ENCODE measurements at places on chromosomes 4 and X.

DNA sequence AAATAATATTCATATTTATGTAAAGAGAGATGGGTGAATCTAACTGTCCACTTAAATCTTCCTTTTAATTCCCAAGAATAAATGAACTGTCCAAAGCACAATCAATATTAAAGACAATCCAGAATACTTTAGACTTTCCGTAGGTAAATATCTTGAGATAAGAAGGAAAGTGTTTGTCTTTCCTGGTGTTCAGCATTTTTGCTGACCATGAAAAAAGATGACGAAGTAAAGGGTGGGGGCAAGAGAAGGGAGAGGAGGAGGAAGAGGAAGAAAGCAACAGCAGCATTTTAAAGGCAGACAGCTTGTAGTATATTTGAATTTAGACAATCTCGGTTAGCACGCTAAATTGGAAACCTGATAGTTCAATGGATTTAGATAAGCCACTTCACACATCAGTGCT, 498.2 kb downstream of the KCNIP4 start:
- DNase-seq: no peak

DNA sequence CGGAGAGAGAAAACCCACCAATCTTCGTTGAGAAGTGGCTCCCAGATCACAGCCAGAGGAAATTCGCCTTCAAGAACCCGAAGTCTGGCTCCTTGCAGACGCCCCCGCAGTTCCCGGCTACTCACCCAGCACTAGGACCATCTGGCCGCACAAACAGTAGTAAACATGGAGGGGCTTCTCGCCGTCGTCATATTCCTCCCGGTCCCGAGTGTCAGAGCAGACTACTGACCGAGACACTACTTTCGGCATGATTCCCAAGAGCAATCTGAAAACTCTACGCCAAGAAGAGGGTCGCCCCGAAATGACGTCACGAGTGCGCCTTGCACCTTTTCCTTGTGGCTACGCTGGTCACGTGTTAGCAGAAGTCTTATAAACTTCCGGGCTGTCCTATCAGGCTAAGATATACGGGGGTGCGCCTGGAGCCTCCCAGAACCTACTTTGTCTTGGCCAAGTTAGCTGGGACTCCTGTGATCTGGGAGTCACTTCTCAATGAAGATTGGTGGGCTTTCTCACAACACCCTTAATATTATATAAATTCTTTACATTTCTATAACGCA, at the start of gene STEEP1:
Gene STEEP1, minus strand, starts transcription at position 303 of the 557 bp plus-strand sequence. Its CDS starts 54 bp downstream, at position 249.
- DNase-seq: peak; percentile 92

DNA sequence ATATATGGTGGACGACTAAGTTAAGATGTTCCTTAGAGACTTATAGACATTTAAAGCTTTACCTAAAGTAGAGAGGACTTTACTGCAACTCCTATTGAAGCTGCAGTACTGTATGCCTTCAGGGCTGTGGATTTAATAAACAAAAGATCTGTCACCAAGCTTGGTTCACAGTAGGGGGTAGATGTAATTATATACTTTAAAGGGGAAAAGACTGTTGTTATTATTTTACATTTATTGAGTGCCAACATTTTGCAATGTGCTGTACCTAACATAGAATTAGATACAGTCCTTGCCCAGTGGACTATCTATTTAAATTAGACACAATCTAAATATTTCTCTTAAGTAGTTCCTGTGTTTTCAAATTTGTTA, 67.2 kb downstream of the SLIT2 start:
- no peak for DNase-seq

DNA sequence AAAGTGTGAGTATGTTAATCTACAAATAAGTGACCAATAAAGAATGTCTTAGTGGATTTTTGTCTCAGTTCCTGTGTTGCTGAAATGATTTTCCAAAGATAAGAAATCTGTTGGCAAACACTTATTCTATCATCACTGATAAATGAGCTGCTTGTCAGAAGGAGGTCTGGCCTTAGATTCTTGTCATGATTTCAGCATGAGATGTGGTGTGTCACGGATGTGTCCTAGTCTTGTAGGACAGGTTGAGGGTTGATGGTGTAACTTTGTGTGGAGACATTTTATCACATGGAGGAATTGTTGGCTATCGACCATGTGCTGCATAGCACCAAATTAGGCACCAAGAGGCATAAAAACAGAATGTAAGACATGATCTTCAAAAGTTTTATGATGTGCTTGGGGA, 31.8 kb upstream of the LIMCH1 start:
- no peak for DNase-seq

DNA sequence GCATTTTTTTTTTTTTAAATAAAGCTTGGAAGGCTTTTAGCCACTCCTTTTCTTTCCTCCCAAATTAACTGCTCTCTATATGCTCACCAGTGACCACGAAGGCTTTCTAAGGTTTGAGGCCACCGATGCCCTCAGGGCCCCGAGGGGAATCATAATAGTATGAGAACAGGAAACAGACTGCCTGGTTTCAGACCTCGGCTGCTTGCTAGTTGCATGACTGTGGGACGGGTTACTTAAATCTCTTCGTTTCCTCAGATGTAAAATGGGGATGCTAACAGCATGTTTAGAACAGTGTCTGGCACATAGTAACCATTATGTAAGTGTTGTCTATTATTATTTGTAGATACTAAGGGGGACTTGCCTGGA, 3.6 kb downstream of the LINC00632 start:
- no peak for DNase-seq

GRCh38 chr4:152104356-152104755, 343.5 kb upstream of the GATB start:
- no peak for DNase-seq

DNA sequence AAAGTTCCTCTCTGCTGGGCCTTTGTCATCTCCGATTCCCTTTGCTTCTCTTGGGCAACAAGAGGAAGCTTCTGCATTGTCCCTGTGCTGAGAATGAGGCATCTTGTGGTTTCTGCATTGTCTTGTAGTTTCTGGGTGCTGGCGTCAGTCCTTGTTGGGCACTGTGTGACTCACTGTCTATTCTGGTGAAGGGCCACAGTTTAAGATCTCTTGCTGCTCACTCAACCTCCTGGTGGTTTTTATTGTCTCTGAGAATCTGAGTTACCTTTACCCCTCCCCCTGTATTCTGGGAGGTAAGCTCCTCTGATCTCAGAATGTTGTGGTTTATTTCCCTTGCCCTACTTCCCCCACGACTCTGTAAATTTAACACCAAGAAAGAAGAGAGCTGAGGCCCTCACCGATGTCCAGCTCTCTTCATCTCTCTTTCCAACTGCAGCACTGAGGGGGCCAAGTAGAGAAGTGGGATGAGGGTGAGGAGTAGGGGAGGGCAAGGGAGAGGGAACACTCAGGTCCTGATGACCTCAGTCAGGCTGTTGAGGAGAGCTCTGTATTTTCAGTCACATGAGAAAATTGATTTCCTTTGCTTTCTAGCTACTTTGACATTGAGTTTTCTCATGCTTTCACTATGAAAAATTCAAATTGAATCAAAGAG, 441.6 kb upstream of the PITX2 start:
- no peak for DNase-seq

GRCh38 chr4:8819019-8819418, 52.6 kb downstream of the HMX1 start:
- no peak for DNase-seq
